ENCODE measurements at places on chromosomes 6 and 20.

- DNase-seq, result no peak
Observed at GRCh38 chr6:46453741-46454316, 37.4 kb downstream of the RCAN2 start.

GRCh38 chr6:88585276-88585692 is 378.1 kb downstream of the RNGTT start:
- DNase-seq, result no peak

GRCh38 chr6:146388736-146389364 is 154.8 kb upstream of the RAB32 start:
- DNase-seq, result no peak

DNA sequence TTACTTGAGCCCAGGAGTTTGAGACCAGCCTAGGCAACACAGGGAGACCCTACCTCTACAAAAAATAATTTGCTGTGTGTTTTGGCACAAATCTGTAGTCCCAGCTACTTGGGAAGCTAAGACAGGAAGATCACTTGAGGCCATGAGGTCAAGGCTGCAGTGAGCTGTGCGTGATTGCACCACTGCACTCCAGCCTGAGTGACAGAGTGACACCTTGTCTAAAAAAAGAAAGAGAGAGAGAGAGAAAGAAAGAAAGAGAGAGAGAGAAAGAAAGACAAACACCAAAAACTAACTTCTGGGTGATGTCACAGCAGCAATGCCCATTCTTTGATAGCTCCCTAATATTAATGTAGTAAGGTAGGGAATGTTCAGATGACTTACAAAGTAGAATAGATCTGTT is 20.4 kb downstream of the USP49 start:
- DNase-seq, result no peak

DNA sequence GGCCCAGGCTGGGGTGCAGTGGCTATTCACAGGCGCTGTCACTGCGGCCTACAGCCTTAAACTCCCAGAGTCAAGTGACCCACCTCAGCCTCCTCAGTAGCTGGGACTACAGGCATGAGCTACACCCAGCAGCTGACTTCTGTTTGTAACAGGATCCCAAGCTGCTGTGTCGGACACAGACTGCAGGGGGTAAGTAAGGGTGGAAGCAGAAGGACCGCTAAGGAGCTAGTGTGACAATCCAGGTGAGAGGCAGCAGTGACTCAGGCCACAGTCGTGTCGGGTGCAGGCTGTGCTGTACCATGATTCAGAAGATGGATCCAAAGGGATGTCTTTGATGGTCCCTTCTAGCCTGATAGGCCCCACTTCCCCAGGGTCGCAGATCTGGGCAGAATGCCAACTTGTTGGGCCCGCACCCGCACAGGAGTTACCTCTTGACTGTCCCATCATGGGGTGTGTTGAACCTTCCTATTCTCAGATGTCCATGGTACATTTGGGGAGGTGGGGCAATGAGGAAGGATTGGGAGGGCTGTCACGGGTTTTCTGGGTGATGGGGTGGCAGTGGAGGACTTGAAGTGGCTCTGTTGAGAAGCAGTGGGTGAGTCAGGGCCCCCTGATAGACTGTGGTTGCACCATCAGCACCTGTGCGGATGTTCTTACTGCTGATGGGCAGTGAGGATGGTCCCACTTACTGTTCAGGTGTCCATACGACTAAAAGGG is 25.3 kb downstream of the AAR2 start:
- no peak for DNase-seq

- no peak for DNase-seq
Observed at GRCh38 chr20:60123096-60123495, 164.9 kb downstream of the CDH26 start.

GRCh38 chr6:85078058-85078457 is 313.7 kb upstream of the TBX18 start:
- no peak for DNase-seq

GRCh38 chr6:6918216-6918983 is 189.4 kb upstream of the RREB1 start:
- no peak for DNase-seq

Data from activated CD4-positive, alpha-beta T cell treated with anti-CD3 and anti-CD28 coated beads, Interleukin-2, amount 50 U/mL, for 1 hour (primary cell).